ENCODE measurements at places on chromosomes 12 and 14. TPM values are rescaled to one million over a fixed set of nuclear protein-coding genes. Genes with fewer than 3 reads are reported as not detected.

- no peak overlapping the region for H3K4me3 ChIP-seq
- H3K4me1 ChIP-seq, result peaks cover 24% of the 10 kb centered on the region
- no peak overlapping the region for H3K27ac ChIP-seq
- H3K36me3 ChIP-seq, result no peaks in the 10 kb centered on the region
- peaks cover 26% of the 10 kb centered on the region for H3K27me3 ChIP-seq
- no peak for DNase-seq
These were observed 20.0 kb upstream of the BCL7A start for GRCh38 chr12:122001466-122002209.

TMEM63C gene
- 0.74 TPM for total RNA-seq

GRCh38 chr14:106218174-106218573 lies 691.8 kb downstream of the TMEM121 start:
- peaks cover 16% of the 10 kb centered on the region for H3K4me1 ChIP-seq
- DNase-seq, result no peak
- H3K36me3 ChIP-seq, result no peaks in the 10 kb centered on the region

DNA sequence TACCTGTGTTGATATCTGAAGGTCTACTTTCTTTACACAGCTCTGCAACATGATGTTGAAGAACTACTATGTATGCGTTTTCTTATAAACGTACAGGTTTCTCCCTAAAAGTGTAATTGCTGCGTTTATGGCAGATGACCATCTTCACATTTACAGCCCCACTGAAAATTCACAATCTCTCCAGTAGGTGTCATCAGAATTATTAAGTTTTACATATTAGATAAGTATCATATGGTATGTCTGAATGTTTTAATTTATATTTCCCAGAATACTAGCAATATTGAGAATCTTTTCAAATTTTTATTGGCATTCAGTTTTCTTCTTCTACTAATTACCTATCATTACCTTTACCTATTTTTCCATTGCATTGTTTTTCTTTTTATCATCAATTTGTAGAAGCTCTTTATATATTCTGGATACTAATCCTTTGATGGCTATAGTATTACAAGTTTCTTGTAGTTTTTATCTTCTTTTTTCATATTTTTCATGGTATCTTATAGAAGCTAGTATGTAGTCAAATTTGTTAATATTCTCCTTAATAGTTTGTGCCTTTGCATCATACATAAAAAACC lies 123.5 kb downstream of the CAPZA3 start:
- no peaks in the 10 kb centered on the region for H3K4me1 ChIP-seq
- no peaks in the 10 kb centered on the region for H3K27me3 ChIP-seq
- no peak overlapping the region for H3K27ac ChIP-seq
- H3K4me3 ChIP-seq, result no peak overlapping the region
- H3K36me3 ChIP-seq, result no peaks in the 10 kb centered on the region

EEF1AKMT3 gene
- total RNA-seq, result 3.2 TPM

GRCh38 chr12:45731190-45731775 lies 1.8 kb downstream of the ARID2 start:
- DNase-seq, result no peak
- H3K36me3 ChIP-seq, result peaks cover 48% of the 10 kb centered on the region
- peak overlapping the region; percentile 100 for H3K4me3 ChIP-seq
- H3K27me3 ChIP-seq, result no peaks in the 10 kb centered on the region
- H3K4me1 ChIP-seq, result peaks cover 26% of the 10 kb centered on the region

DNA sequence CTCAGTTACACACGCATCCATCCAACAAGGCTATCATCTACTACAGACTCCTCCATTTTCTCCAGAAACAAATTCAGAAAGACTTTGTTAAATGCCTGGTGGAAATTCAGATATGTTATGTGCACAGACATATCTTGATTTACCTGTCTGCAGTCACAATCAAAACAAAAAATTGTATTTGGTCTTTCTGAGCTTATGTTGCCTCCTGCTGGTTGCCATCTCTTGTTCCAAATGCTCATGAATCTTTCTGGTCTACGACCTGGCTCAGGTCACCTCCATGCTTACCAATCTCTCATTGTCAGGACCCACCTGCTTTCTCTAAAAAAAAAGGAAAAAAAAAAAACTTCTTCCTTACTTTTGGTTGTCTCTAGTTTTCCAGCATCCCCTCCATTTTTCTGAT lies 169.2 kb upstream of the PLXNC1 start:
- peaks cover 5% of the 10 kb centered on the region for H3K27me3 ChIP-seq
- H3K4me1 ChIP-seq, result peaks cover 31% of the 10 kb centered on the region
- H3K27ac ChIP-seq, result no peak overlapping the region
- no peak overlapping the region for H3K4me3 ChIP-seq
- DNase-seq, result peak; percentile 50

DNA sequence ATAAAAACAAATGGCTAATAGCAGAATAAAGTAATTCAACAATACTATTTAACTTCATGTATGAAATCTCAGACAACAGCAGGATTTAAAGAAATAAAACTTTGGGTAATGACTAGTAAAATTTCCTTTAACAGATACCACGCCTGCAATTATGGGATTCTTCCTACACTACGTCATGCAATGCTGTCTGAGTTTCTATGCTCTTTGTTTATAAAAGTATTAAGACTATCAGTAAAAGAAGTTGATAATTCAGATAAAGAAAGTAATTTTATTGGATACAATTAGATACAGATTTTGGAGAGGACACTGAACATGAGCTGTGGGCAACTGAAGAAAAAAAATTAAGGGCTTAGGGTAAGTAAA lies 308.4 kb upstream of the LRFN5 start:
- no peaks in the 10 kb centered on the region for H3K4me1 ChIP-seq
- no peak for DNase-seq
- no peak overlapping the region for H3K27ac ChIP-seq
- H3K4me3 ChIP-seq, result no peak overlapping the region
- no peaks in the 10 kb centered on the region for H3K27me3 ChIP-seq

GRCh38 chr14:104813286-104813685 lies 12.4 kb downstream of the ZBTB42 start:
- H3K27me3 ChIP-seq, result no peaks in the 10 kb centered on the region
- no peak overlapping the region for H3K27ac ChIP-seq
- no peak for DNase-seq
- H3K4me3 ChIP-seq, result no peak overlapping the region

DNA sequence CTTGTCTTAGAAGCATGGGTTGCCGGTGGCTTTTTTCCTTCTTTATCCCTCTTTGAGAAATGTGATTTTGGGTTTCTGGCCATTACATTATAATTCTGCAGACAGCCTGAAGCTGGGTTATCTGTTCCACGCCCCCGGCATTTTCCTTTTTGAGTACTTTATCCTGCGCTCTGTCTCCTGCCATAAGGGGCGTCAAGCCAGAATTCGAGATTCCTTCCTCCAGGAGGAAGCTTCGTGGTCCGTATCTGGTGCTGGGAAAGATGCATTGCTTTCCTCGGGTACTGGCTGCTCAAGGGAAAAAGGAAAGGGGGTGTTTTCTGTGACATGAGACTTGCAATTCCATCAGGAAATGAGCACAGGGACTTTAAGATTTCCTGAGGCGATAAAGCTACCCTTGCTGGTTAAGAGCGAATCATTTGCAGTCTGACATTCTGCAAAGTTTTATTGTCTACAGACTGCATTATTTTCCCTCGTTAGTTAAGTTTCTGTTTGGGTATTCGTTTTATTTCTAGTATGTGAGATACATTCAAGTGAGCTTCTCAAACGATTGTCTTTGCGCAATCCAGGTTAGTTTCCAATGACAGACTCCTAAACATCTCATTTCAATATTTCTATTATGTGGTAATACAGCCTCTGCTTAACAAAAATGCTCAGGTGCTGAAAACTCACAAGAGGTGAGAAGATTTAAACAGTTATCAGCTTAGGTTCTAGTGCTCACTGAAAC lies 694 bp downstream of the AKAP5 start:
- H3K4me1 ChIP-seq, result peaks cover 40% of the 10 kb centered on the region
- no peak for DNase-seq
- peaks cover 12% of the 10 kb centered on the region for H3K36me3 ChIP-seq
- H3K4me3 ChIP-seq, result peak overlapping the region; percentile 79
- H3K27ac ChIP-seq, result peak overlapping the region; percentile 35

DNA sequence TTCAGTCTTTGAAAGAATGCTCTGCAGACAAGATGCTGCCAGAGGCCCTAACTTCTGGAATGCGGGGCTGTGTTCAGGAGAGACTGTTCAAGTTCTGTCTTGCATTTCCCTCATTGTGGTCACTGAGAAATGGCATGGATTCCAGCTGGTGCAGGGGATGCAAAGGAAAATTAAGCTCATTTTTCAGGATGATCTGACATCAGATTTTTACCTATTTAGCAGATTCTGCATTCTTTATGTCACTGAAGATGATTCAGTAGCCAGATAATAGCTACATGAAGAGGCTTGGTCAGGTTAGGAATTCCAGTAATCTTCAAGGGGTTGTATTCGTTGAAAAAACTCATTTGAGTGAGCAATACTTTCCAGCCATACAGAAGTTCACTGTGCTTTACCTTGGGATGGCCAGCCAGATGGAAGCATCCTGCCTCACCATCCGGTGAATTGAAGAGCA lies 16.1 kb upstream of the MFAP5 start:
- H3K36me3 ChIP-seq, result no peaks in the 10 kb centered on the region
- no peak overlapping the region for H3K4me3 ChIP-seq
- DNase-seq, result no peak

DNA sequence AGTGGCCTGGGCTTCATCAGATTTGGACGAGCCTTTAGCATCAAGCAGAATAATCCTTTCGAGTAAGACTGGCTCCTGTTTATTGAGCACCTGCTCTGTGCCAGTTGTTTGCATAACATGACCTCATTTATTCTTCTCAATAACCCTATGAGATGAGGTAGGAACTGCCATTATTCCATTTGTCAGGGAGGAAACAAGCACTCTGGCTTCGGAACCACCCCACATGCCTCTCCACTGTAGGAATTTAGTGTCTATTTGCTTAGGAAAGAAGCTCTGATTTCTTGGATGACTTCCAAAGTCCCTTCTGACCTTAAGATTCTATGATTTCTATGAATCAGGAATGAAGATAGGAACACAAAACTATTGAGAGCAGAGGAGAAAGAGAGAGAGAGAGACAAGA lies 11.0 kb downstream of the SAMD4A start:
- DNase-seq, result no peak
- H3K36me3 ChIP-seq, result peaks cover 8% of the 10 kb centered on the region
- H3K27me3 ChIP-seq, result peaks cover 2% of the 10 kb centered on the region
- H3K4me1 ChIP-seq, result no peaks in the 10 kb centered on the region

GRCh38 chr14:69683971-69684370 lies 72.6 kb downstream of the SUSD6 start:
- no peak overlapping the region for H3K4me3 ChIP-seq
- peaks cover 23% of the 10 kb centered on the region for H3K36me3 ChIP-seq
- no peaks in the 10 kb centered on the region for H3K27me3 ChIP-seq
- peaks cover 70% of the 10 kb centered on the region for H3K4me1 ChIP-seq
- DNase-seq, result no peak

DNA sequence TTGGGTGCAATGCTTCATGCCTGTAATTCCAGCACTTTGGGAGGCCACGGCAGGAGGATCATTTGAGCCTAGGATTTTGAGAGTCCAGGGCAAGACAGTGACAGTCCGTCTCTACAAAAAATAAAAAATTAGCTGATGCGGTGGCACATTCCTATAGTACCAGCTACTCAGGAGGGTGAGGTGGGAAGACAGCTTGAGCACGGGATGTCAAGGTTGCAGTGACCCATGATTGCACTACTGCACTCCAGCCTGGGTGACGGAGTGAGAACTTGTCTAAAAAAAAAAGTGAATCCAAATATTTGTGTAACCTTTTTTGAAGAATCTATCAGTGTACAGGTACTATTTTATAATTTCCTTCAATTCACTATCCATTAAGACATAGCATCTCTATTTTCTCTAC lies 112.5 kb downstream of the DENND5B start:
- H3K4me1 ChIP-seq, result no peaks in the 10 kb centered on the region
- H3K36me3 ChIP-seq, result no peaks in the 10 kb centered on the region
- H3K27me3 ChIP-seq, result peaks cover 2% of the 10 kb centered on the region
- no peak overlapping the region for H3K27ac ChIP-seq

C14orf132 gene
- 0.42 TPM for total RNA-seq

GRCh38 chr14:96103560-96104460 lies 64.6 kb downstream of the C14orf132 start:
- H3K36me3 ChIP-seq, result no peaks in the 10 kb centered on the region
- no peak overlapping the region for H3K27ac ChIP-seq
- peaks cover 7% of the 10 kb centered on the region for H3K27me3 ChIP-seq
- no peak for DNase-seq
- H3K4me3 ChIP-seq, result no peak overlapping the region
- H3K4me1 ChIP-seq, result no peaks in the 10 kb centered on the region

NIN gene
- 104 TPM for total RNA-seq

DNA sequence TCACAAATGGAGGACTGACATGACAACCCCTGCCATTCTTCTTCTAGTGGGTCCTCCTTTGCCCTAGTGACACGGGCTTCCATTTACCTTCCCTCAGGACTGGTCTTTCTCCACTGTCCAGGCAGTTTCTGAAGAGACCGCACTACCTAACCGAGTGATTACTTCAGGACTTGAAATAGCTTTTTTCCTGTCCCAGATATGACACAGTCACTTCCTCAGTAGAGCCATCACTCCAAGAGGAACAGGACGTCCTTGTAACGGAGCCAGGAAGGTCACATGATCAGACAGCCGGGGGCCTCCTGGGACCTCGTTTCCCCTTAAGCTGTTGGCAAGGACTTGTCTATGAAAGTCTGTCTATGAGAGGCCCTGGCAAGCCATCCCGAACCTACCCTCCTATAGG lies 62.3 kb downstream of the FOS start:
- DNase-seq, result no peak
- H3K36me3 ChIP-seq, result no peaks in the 10 kb centered on the region
- H3K27ac ChIP-seq, result no peak overlapping the region
- H3K27me3 ChIP-seq, result peaks cover 5% of the 10 kb centered on the region
- no peak overlapping the region for H3K4me3 ChIP-seq

OAS1 gene
- total RNA-seq, result 146 TPM

- H3K27ac ChIP-seq, result no peak overlapping the region
- H3K27me3 ChIP-seq, result no peaks in the 10 kb centered on the region
- H3K4me3 ChIP-seq, result no peak overlapping the region
- peaks cover 2% of the 10 kb centered on the region for H3K36me3 ChIP-seq
These were observed 40.2 kb upstream of the RASSF3 start for GRCh38 chr12:64569923-64570691.

EAPP gene
- total RNA-seq, result 28.8 TPM

JAG2 gene
- 2.9 TPM for total RNA-seq

KLRF1 gene
- total RNA-seq, result not detected

GRCh38 chr14:89167705-89168104 lies 249.3 kb downstream of the FOXN3 start:
- H3K27me3 ChIP-seq, result no peaks in the 10 kb centered on the region
- H3K36me3 ChIP-seq, result peaks cover 19% of the 10 kb centered on the region
- no peak overlapping the region for H3K4me3 ChIP-seq
- peaks cover 13% of the 10 kb centered on the region for H3K4me1 ChIP-seq
- H3K27ac ChIP-seq, result no peak overlapping the region
- no peak for DNase-seq

- no peaks in the 10 kb centered on the region for H3K27me3 ChIP-seq
- H3K36me3 ChIP-seq, result no peaks in the 10 kb centered on the region
- H3K4me1 ChIP-seq, result peaks cover 4% of the 10 kb centered on the region
- H3K27ac ChIP-seq, result no peak overlapping the region
These were observed 18.9 kb downstream of the BICD1 start for GRCh38 chr12:32125455-32126084.

DNA sequence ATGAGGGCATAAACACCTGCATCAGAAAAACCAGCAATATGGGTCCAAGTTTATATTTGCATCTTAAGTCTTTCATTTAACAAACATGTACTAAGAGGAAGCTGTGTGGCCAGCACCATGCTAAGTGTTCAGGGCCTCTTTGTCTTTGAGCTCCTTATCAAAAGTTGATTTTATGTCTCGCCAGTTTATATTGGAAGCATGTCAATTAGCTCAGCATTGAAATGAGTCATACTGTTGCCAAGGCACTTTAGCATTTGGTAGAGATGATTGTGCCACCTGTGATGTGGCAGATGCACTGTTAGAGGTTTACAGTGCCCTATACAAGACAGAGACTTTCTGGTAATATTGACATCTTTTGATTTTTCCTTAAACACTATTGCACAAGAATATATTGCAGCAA lies 68.5 kb downstream of the BHLHE41 start:
- peaks cover 3% of the 10 kb centered on the region for H3K27me3 ChIP-seq
- H3K4me1 ChIP-seq, result no peaks in the 10 kb centered on the region
- H3K36me3 ChIP-seq, result no peaks in the 10 kb centered on the region

All from activated CD8-positive, alpha-beta T cell treated with anti-CD3 and anti-CD28 coated beads, Interleukin-2, amount 10 ng/mL, durations not matched to agents 7 days and 5 days (primary cell).